NCI-H2081 treated with DMSO at 0.1 percent for 48 hours (cell line): ENCODE measurements at places on chromosomes 2 and 18.

GRCh38 chr2:69036926-69037325, 23.9 kb downstream of the ANTXR1 start:
- DNase-seq, result no peak

GRCh38 chr2:132424526-132425121, 8.0 kb downstream of the GPR39 start:
- DNase-seq, result no peak

- DNase-seq, result no peak
Observed at GRCh38 chr18:27735117-27735516, 441.8 kb downstream of the CDH2 start.

DNA sequence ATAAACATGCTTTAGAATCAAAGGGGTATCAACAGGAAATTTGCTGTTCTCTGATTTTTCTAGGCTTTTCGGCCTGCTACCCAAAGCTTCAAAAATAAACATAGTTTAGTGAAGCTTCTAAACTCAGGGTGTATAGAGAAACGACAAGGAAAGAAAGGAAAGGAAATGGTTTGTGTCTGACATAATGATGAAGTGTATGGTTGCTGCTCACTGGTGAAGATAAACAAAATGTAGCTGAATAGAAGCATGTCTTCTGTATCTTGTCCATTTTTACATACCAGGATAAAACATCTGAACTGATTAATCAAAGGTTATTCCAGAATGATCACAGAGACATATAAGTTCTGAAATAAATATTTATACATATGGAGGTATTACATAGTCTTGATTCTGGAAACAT, 1324.6 kb upstream of the NRXN1 start:
- DNase-seq, result no peak

- DNase-seq, result no peak
Observed at GRCh38 chr18:57083485-57083884, 63.4 kb upstream of the BOD1L2 start.

- no peak for DNase-seq
Observed at GRCh38 chr2:60152226-60152833, 401.1 kb downstream of the BCL11A start.

DNA sequence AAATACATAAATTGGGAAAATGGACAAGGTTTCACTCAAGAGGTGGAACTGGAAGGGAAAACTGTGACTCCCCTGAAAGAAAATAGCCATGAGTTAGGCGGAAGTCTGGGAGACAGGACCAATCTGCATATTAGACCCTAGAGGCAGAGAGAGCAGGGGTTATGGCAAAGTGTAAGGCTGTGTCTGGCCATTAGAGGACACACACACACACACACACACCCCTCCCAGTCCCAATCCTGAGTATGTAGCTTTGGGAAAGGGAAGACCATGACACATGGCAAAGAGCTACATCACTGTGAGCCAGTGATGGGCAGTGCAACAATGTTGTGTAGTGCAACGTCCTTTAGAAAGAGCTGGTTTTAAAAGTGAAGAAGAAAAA, 479.9 kb upstream of the NXPH2 start:
- DNase-seq, result no peak

DNA sequence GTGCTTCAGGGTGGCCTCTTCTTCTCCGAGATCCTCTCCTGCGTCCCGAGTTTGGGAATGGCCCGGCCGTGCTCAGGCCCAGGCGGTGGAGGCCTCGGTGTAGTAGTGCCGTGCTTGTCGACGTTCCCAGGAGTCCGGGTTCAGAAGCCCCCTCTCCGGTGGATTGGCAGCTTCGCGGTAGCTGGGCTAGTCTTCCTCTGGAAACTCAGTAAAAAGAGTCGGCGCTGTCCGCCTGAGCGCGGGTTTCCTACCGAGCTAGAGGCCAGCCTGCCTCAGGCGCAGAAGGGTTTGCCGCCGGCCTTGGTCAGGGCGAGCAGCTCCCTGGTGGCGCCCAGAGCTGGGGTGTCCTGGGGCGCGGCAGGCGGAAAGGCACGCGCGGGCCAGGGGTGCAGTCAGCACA, 3.2 kb downstream of the RALBP1 start:
- DNase-seq, result no peak

DNA sequence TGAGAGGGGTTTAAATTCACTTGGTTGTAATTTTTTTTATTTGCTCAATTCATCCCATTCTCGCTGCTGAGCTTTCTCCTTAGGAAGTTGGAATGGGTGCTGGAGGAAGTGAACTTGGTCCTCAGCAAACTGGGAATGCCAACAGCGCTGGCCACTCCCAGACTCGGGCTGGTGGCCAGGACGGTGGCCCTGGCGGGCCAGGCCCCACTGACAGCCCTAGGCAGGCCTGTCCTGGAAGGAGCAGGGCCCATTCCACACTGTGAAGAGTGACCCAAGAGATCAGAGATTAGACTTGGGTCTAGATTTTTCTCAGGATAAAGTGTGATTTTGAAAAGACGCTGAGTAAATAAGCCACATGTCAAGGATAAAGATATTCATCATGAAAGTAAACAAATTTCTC, 132.7 kb downstream of the HDAC4 start:
- no peak for DNase-seq

- no peak for DNase-seq
Observed at GRCh38 chr2:227834423-227834822, 20.8 kb downstream of the CCL20 start.

GRCh38 chr2:241182531-241183133, 5.8 kb upstream of the ANO7 start:
- no peak for DNase-seq

DNA sequence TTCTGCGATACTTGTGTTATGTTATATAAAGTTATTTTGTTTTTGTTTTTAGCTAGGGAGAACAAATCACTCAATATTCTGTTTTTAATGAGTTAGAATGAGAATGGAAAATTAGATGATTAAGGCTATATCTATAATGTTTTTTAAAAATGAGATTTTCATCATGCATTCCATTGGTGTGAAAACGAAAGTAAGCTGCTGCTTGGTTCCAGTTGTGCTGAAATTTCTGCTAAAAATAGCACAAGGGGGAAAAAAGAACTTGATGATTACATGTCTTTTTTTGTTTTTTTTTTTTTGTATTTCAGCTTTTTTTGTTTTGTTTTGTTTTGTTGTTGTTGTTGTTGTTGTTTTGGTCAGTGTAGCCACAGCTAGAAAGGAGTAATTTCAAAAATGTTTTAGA, 242.6 kb upstream of the KCNJ3 start:
- no peak for DNase-seq

DNA sequence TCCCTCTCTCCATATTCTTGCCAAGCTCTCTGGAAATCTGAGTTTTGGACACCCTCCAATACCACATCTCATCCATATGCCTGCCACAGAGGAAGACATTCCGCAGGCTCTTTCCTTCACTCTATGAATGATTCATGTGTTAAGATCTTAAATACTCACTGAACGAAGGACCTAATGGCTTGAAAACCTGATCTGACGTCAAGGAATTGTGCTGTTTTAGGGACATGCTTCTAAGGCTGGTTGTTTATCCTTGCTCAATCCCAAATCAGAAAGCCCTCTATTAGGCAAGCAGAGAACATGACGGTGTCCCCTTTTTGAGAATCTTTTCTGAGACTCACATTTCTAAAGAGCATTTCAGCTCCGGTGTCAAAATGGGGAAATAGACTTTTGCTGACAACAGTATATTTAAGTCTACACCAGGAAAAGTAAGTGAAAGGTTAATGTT, 83.7 kb upstream of the GALNT5 start:
- no peak for DNase-seq

GRCh38 chr18:23209796-23210195, 74.5 kb downstream of the CABLES1 start:
- DNase-seq, result no peak

DNA sequence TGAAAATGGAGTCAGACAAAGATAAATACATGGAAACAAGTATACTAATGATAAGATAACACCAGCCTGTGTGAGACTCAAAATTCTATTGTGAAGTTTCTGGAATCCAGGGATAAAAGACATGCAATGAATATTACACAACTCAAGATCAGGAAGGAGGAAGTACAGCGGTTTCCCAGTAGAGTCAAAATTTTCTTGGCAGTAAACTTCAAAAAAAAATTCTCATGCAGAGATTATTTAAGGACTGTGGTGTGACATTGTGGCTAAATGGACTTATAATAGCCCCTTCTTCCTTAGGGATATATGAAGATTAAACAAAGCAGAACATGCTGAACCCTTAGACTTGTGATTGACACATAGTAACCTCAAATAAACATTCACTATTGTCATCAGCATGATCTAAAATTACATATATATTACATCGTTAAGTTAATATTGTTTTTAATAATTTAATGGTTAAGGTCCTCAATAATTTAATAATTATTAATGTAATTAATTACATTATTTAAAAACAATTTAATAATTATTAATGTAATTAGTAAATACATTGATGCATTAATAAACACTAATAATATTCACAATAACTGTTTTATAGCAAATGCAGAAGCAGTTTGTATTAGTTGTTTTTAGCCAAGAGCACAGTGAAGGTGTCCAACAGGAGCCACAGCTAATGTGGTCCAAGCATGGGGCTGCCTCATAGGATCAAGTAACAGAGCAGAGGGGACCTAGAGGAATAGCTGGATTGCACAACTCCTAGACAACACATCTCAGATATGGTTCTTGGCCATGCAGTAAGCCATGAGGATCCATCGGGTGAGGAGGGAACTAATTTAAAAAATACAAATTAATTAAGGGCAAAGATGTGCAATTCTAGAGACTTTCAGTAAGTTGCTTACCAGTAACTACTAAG, 77.3 kb downstream of the POLE4 start:
- DNase-seq, result no peak

- DNase-seq, result no peak
Observed at GRCh38 chr18:63262369-63263335, 56.9 kb downstream of the BCL2 start.

- DNase-seq, result no peak
Observed at GRCh38 chr2:131103165-131103564, 2.0 kb upstream of the PLEKHB2 start.

GRCh38 chr2:1607971-1608688, 136.2 kb downstream of the PXDN start:
- DNase-seq, result no peak

DNA sequence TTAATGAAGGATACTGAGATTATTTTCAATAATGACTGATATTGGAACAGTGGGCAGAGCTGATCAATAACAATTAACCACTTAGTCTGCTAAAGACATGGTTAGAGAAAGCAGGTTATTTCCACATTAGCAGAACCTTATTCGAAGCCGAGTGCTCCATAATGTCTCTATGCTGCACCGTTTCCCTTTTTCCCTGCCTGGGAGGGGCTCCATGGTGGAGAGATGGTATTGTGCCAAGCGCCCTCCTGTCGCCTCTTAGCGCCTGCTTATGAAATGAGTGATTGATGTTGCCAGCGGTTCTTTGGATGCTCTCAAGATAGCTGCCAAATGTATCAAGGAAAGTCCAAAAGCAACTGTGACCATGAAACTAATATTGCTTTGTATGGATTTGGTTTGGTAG, 34.6 kb upstream of the INSIG2 start:
- no peak for DNase-seq

DNA sequence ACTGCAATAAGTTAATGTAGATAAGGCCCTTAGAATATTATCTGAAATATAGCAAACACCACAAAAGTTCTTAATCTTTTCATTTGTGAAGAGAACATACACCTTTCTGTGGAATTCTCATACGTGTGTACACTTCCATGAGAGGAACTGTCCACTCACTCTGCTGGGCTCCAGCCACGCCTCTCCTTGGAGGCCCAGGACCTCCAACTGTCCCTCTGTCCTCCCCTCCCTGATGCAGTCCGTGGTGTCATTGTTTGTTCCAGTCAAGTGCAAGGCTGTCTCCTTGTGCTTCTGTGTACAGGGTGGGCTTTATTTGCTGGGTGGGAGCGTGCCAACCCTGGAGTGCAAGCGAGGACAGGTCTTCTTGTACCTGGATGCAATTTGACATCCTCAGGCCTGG, 8.7 kb downstream of the RAB12 start:
- no peak for DNase-seq

DNA sequence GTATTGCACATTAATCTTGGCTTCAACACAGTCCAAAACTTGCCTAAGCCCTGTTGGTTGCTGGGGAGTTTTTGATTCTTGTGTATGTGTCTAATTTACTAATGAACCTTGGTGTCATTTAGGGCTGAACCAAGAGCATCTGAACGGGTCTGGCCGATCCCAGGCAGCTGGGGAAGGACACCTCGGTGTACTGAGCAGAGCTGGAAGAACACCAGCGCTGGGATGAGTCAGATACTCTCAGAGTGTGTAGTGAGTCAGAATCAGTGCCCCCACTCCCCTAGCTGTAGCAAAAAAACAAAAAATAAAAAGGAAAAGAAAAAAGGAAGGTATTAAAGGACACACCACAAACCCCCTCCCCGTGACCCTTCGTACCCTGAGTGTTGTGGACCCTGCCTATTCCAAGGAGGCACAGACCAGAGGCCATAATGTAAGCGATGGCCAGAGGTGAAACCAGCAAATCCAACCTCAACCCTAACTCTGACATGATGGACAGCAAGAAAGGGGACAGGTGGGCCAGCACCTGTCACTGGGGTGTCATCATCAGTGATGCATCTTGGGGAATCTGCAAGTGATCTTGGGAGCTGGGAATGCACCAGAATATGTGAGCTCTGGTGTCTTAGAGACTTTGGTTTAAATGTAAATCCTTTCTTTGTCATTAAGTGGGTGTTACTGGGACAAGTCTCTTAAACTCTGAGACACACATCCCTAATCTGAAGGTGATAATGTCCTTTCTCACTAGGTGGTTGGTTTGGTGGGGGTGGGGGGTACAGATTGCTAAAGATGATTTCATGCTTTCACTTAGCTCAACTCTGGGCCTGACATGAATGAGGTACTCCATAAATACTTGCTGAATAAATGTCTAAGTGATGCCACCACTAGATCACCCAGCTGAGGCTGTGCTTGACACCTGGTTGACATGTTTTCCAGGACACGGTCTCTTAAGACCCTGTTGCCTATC, 34.2 kb upstream of the NCOA1 start:
- DNase-seq, result no peak

DNA sequence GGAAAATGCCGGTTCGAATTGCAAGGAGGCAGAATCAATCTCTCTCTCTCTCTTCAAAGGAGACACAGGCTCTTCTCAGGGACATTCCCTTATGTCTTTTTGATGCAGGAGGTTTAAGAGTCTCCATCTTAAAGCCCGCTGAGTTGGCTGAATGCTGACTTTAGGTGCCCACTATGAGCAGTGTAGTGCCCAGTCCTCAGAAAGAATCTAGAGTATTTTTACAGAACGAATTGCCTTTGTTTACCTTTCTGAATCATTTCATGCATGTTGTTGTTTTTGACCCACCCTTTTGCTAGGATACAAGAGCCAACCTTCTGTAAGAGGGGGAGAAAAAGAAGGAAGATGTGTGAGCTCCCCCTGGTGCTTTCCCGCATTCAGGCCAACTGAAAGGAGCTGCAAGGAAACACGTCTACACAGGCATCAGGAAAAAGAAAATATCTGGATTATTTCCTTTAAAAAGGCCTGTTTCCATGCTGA, 193.5 kb upstream of the TCF4 start:
- DNase-seq, result peak; percentile 55

- DNase-seq, result no peak
Observed at GRCh38 chr18:53496028-53496427, 728.4 kb downstream of the MBD2 start.

GRCh38 chr2:31000970-31001369, 137.3 kb downstream of the GALNT14 start:
- DNase-seq, result no peak
